Brain (organoid and tissue), 16 donors: ENCODE measurements at places on chromosomes 3 and 15.

DNA sequence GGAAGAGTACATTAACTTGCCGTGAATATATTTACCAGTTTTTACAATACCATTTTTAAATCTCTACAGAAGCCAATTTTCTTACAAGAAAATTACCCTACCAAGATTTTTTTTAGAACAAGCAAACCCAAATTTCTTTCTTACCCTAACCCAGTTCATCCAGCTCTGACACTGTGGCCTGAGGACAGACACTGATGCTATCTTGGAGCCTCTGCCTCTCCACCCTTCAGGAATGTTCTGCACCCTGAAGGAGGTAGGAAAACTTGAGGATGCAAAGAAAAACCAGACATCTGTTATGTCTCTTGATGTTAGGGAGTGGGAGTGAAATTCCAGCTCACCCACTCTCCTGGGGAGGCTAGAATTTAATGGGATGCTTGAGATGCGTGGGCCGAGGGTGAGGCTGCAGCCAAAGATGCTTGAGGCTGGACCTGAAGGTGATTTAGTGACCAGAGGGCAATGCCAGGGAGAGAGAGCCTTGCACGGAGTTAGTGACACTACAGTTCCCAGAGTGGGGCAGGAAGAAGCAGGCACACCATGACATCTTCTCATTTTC is 69.9 kb downstream of the LIPC start:
- no peak for DNase-seq

- peak; percentile 79 for DNase-seq
These were observed at the start of gene CPNE4 for GRCh38 chr3:132034486-132035464. Gene CPNE4 (minus strand): TSS chr3:132035014.

GRCh38 chr15:51492528-51492927 is 130.0 kb downstream of the DMXL2 start:
- peak; percentile 38 for DNase-seq

- peak; percentile 15 for DNase-seq
These were observed 32.2 kb downstream of the GPD1L start for GRCh38 chr3:32138545-32139104.

DNA sequence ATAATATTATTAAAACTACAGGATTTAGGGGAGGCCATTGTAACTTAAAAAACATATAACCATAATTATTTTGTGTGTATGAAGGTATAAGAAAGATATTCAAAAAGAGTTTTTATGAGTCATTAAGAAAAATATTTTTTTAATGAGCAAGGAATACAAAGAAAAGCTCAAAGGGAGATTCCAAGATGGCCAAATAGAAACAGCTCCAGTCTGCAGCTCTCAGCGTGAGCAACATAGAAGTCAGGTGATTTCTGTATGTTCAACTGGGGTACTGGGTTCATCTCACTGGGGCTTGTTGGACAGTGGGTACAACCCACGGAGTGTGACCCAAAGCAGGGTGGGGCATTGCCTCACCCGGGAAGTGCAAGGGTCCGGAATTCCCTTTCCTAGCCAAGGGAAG is 336.1 kb downstream of the TBL1XR1 start:
- DNase-seq: no peak

DNA sequence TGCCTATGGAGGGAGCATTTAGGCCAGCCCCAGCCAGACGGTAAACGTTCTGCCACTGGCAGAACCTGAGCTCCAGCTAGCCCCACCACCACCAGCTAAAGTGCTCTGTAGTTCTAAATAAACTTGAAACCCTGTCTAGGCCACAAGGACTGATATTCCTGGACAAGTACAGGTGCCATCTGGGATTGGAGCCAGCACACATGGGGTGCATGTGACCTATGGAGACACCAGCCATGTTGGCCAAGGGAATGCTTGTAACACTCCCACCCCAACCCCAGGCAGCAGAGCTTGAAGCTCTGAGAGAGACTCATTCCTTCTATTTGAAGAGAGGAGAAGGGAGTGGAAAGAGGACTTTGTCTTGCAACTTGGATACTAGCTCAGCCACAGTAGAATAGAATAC is 284.5 kb upstream of the DCBLD2 start:
- no peak for DNase-seq

GRCh38 chr15:100277087-100277855 is 64.5 kb downstream of the ADAMTS17 start:
- peak; percentile 33 for DNase-seq

DNA sequence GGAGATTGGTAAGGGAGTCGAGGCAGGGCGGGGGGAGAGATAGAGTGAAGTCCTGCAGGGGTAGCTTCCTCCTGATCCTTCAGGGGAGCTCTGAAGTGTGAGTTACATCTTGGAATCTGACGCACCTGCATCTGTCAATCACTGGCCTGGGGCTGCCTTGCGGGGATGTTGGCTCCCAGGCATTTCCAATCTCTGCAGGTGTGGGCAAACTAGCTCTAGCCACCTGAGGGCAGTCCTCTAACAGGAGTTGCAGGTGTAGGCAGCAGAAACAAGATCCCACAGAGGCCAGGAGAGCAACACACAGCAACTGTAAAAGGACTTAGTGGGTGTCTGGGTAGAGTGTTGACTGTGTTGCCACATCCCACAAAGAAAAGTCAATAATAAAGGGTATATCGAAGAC is 63.6 kb downstream of the ZNF621 start:
- DNase-seq: no peak

DNA sequence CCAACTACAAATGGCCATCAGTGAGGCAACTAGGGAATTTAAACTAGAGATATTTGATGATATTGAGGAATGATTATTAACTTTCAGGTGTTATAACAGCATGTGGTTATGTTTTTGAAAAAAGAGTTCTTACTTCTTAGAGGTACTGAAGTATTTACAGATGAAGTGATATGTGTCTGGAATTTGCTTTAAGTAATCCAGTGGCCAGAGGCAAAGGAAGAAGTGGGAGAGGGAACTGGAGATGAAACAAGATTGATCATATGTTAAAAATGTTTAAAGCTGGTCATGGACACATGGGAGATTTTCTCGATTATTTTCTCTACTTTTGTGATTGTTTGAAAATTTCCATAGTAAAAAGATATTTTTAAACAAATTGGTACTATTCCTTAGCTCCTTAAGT is 53.3 kb upstream of the SLCO2A1 start:
- DNase-seq: no peak

DNA sequence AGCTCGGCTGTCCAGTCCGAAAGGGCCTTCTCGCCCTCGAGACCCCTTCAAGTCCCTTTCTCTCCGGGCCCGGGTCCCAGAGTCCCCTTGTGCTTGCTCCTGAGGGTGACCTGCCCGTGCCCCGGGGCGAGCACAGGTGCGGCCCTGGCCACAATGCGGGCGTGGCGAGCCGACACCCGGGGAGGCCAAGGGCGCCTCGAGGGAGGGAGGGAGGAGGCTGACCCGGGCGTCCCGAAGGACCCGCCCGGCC is 810 bp upstream of the MEF2A start:
- no peak for DNase-seq

- no peak for DNase-seq
These were observed 28.1 kb upstream of the LRTM1 start for GRCh38 chr3:54955941-54956340.

DNA sequence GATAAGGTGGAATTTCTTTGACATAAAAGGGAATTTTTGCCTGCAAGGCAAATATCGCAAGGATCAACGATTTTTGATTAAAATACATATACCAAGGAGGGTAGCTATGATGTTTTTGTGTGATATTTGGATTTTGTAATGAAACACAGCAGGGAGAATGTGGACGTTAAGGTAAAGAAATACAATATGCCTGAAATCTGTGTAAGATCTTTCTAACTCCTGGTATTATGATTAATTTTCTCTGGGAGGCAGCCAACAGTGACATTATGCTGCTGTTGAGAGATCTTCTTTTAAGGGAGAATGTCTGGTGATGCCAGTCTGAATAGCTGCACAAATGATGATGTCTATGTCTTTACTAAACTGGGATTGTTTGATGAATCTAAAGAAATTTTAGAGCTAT is 972.2 kb downstream of the SQOR start:
- DNase-seq: no peak

GRCh38 chr3:58484045-58484721 is 7.7 kb upstream of the KCTD6 start:
- no peak for DNase-seq

DNA sequence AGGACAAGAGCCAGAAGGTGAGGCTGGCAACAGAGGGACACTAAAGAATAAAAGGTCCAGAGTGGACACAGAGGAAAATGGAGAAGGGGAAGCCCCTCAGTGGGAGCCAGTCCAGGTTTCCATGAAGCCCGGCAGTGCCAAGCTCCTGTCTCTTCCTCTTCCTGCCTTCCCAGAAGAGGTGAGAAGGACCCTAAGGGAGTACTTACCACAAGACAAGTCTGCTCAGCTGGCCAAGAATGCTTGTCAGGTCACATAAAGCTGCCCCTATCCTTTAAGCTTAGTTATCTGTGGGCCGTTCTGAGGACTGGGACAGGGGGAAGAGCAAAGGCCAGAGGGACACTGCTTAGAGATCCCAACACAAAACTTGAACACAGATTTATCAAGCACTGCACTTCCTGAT is 100.2 kb downstream of the RYK start:
- DNase-seq: no peak

- DNase-seq: no peak
These were observed 108.2 kb upstream of the UBE2E2 start for GRCh38 chr3:23094890-23095462.
